ENCODE measurements at places on chromosomes 13 and 19.

GRCh38 chr13:90919153-90919552, 428.3 kb upstream of the MIR17HG start:
- DNase-seq = no peak

GRCh38 chr13:48682436-48682835, 28.7 kb downstream of the CYSLTR2 start:
- DNase-seq = no peak

- no peak for DNase-seq
Measured at GRCh38 chr19:1471010-1471514, 8.0 kb downstream of the C19orf25 start.

GRCh38 chr19:31351056-31351854, 2.0 kb upstream of the TSHZ3 start:
- no peak for DNase-seq

DNA sequence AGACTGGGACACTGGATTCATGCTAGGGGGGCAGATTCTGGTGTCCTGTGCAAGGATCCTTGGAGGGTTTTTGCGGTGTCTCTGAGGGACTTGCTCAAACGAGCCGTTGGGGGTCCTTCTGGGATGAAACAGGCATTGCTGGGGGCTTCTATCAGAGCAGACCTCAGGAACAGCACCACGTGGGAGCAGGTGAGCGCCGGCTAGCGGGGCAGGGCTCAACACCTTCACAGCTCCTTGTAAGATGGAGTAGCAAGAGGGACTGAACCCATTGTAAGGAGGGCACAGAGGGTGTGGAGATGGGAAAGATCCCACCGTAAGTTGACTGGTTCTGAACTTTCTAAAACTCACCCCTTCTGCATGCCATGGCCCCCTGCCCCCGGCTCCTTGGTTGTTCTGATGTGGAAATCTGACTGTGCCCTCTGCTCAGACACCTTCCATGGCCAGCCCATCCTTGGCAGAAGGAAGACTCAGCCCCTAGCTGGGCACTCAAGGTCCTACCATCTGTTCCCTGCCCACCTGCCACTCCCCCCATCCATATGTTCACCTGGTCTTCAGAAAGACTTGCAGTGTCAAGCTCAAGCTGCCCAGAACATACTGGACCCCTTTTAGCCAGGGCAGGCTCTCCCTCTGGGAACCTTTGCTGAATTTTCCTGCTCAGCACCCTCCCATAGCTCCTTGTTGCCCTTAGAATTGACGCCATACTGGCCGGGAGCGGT, 1.2 kb downstream of the SLC27A1 start:
- no peak for DNase-seq

GRCh38 chr13:31110617-31111016, 51.1 kb downstream of the HSPH1 start:
- no peak for DNase-seq

- DNase-seq = no peak
Measured at GRCh38 chr19:13717194-13717643, 47.1 kb upstream of the MRI1 start.

GRCh38 chr13:21058361-21058760, 3.0 kb downstream of the LATS2 start:
- DNase-seq = no peak

DNA sequence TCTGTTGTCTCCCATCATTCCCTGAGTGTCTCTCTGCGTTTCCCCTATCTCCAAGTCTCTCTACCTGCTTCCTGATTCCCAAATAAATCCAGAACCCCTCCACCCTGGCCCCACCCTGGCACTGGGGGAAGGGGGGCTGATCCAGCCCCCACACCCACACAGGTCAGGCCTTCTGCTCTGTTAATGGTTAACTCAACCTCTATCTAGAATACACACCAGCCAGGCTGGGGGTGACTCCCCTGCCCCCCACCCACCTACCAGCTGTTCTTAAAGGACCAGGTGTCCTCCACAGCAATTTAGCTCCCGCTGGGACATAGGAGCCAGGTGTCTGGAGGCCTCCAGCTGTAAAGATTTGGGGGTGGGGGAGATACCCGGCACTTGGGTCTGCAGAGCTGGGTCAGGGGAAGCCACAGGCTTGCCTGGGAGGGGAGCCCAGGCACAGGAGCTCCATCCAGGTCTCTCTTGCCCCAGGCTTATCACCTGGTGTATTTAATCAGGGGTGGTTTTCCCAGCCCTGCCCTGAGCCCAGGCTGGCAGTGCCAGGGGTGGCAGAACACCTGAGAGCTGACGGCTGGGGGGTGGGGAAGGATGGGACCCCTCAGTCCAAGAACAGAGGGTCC, 3.9 kb downstream of the IRF2BP1 start:
- no peak for DNase-seq

DNA sequence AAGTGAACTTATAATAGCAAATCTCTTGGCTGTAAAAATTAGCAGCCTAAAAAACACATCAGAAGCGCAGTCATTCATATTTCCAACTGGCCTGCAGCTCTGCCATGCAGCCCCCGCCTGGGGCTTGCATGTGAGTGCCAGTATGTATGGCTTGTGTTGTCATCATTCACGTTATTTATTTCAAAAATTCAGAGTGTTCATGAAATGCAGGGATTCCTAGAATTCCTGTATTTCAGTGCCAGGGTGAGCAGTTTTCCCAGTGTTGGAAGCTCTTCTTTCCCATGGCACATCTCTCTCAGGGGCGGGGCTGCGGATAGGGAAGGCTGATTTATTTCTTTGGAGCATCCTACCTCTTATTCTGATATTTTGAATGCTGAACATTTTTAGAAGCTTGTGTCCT, 234.6 kb downstream of the FGF9 start:
- no peak for DNase-seq

DNA sequence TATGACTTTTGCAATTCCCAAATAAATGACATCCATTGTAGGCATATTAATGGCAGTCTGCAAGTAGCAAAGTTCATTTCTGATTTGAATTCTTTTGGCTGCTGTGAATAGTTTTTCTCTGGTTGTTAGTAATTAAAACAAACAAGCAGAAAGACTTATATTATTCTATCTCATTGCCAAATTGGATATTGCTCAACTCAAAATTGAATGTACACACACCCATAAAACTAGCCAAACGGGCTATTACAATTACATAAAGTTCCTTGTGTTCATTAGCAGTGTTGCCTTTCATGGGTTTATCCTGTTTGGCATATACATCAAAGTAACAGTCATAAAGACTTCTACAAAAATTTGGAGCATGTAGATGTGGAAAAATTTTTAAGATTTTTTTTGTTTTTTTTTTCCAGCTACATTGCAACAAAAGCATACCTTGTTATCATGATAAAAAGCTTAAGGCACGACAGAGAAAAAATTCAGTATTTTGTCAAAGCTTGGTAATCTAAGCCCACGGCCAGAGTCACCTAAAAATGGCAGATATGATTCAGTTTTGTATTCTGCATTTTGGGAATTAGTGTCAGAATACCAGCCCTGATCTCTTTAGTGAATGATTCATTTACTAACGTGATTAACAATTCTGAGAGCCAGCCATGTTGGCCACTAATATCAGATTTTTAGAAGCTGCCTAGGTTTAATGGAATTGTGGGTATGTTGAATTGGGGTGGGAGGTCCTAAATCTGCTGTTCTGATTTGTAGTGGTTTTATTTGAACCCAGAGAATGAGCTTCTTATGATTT, 108.4 kb downstream of the KLF5 start:
- DNase-seq = no peak

DNA sequence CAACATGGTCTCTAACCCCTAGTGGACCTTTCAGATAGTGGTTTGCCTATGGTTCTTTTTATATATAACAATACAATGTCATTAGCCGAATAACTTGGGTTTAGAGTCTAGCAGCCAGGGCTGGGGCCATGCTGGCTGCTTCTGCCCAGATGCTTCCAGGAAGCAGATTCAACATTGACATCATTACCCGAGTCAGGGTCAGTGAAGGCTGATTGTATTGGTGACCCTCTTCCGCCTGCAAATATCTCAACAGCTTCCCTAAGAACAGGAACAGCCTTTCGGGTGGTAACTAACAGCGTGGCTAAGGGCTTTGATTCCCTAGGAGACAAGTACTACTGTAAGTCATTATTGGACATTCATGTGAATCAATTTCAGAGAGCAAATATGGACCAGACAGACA, 476.4 kb downstream of the UQCRFS1 start:
- no peak for DNase-seq

DNA sequence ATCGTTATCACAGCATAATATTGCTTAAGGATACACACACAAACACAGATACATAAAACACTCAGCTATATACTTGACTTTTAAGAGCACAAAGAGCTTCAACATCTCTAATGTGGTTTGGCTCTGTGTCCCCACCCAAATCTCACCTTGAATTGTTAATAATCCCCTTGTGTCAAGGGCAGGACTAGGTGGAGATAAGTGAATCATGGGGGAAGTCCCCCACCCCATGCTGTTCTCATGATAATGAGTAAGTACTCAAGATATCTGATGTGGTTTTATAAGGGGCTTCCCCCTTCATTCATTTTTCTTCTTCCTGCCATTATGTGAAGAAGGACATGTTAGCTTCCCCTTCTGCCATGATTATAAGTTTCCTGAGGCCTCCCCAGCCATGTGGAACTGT, 481.4 kb downstream of the PCDH9 start:
- no peak for DNase-seq

- no peak for DNase-seq
Measured at GRCh38 chr13:31945202-31945961, 86.2 kb upstream of the FRY start.

GRCh38 chr19:33302974-33303790, 848 bp upstream of the CEBPA start:
- DNase-seq = peak; percentile 25

DNA sequence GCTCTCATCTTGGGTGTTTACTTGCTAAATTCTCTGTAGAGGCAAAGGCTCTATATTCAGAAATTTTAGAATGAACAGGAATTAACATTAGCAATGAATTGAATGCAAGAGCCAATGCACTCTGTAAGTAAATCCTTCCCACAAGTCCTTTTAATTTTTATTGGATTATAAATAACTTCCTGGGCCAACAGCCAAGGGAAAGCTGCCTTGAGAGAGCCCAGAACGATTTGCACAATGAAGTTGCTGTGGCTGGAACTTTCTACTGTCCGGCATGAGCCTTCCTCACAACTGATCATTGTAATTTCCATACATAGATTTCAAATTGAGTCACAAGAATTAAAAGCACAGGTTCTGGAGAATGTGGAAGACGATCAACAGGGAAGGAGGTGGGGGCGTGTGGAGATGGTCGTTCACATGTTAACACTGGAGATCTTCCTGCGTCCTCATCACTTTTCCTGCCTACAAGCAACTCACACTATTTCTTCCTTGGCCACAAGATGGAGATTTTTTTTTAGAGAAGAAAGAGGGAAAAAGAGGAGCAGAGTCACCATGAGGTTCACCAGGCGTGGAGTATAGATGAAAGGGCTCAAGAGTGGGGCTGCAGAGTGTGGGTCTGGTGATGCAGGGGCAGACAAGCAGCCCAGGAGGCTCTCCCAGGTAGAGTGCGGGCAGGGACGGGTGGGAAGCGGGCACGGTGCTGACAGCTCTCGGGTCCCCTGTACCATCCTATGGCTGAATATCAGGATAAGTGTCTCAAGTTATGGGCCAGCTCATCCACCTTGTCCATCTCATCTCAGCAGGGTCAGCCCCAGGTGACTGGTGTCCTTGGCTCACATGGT, 110.7 kb downstream of the SOX1 start:
- DNase-seq = no peak

GRCh38 chr19:28530406-28531035, 682.4 kb downstream of the UQCRFS1 start:
- DNase-seq = no peak

- DNase-seq = no peak
Measured at GRCh38 chr13:77516342-77516789, 19.1 kb upstream of the SCEL start.

DNA sequence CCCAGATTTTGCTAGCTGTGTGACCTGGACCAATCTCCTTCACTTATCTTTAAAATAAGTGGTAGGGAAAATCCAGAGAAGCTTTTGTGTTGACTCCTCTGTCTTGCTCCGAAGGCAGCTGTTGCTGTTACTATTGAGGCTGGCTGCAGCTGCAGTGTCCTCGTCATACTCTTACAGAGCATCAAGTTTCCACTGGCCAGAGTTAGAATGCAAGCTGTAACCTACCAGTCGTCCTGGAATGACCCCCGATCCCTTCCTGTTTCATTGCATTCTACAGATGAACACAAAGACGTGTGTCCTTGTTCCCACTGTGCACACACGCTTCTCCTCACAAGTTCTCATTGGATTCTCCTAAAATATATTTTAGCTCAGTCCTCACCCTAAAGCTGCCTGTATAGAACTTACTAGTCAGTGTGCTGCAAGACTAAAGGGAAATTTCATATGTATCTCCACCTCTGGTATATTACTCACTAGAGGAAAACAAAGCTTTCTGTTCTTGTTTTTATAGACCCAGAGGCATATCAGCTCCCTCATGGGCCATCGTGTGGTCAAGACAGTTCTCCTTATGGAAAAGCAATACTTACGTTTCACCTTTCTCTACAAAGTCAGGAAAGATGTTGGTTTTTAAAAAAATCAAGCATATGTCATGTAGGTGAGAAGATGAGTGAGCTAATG, 589.8 kb downstream of the LMO7 start:
- no peak for DNase-seq

DNA sequence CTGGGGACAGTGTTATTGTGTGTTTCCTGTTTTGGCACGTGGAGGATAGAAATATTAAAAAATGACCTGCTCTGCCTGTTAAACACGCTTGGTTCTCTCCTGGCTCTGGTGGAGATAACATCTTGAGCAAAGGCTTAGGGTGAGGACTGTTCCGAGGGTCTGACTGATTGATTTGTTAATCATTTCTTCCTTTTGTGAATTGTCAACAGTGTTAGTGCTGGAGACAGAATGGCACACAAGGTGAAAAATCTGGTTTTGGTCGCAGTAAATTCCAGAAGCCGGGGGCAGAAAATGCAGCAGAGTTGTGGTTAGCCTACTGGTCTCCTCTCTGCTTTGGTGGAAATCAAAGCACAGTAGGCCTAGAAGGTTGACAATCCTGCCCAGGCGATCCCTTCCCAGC, 163.6 kb downstream of the FGF9 start:
- DNase-seq = no peak

DNA sequence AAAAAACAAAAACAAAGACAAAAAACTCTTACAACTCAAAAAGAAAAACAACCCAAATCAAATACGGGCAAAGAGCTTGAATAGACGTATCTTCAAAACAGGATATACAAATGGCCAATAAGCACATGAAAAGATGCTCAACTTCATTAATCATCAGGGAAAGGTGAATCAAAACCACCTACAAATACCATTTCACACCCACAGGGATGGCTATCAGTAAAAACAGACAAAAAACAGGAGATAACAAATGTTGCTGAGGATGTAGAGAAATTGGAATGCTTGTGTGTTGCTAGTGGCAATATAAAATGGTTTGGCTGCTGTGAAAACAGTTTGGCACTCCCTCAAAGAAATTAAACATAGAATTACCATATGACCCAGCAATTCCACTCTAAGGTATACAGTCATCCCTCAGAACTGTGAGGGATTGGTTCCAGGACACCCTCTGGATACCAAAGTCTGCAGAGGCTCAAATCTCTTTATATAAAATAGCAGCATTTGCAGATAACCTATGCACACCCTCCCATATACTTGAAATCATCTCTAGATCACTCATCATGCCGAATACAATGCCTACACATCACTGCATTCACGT, 29.7 kb downstream of the MLLT1 start:
- DNase-seq = no peak
